ENCODE measurements at places on chromosomes 5 and 9. TPM values are rescaled to one million over a fixed set of nuclear protein-coding genes. Genes with fewer than 3 reads are reported as not detected.

GRCh38 chr5:9428272-9428671 lies 117.6 kb downstream of the SEMA5A start:
- no peaks in the 10 kb centered on the region for H3K36me3 ChIP-seq
- H3K4me3 ChIP-seq = no peak overlapping the region
- DNase-seq = no peak
- no peaks in the 10 kb centered on the region for H3K4me1 ChIP-seq

DNA sequence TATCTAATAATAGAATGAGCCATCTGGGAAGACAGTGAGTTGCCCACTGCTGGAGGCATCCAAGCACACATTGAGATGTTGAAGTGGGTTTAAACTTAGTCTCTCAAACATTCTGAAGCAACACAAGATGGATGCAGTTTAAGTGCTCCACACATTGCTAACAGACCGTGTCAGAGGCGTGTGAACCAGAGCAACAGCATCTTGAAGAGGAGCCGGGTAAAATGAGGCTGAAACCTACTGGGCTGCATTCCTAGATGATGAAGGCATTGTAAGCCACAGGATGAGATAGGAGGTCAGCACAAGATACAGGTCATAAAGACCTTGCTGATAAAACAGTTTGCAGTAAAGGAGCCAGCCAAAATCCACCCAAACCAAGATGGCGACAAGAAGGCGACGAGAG lies 73.5 kb upstream of the TMEM215 start:
- no peak overlapping the region for H3K27ac ChIP-seq
- no peaks in the 10 kb centered on the region for H3K4me1 ChIP-seq
- no peak overlapping the region for H3K4me3 ChIP-seq
- no peaks in the 10 kb centered on the region for H3K27me3 ChIP-seq
- DNase-seq = no peak

DNA sequence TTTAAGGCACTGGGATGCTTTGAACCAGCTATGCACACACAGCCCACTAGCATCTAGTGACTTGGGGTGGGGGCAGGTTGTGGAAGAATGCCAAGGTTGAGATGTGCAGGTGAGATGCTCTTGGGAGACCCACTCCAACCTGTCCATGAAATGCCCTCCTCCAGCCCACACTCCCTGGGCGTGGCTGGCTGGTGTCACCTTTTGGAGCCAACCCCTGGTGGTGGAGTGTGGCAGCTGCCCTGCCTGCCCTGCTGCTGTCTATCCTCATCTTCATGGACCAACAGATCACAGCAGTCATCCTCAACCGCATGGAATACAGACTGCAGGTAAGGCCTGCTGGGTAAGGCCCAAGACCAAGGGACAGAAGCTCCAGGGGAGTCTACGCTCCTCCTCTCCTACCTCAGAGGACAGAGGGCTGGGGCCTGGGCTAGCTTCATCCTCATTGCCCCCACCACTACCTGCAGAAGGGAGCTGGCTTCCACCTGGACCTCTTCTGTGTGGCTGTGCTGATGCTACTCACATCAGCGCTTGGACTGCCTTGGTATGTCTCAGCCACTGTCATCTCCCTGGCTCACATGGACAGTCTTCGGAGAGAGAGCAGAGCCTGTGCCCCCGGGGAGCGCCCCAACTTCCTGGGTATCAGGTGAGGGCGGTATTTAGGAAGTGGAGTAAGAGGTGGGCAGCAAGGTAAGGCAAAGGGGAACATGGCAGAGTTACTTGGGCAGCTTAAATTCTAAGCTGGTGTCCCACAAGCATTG lies 7.4 kb downstream of the SLC4A9 start:
- H3K4me3 ChIP-seq = no peak overlapping the region
- H3K27me3 ChIP-seq = no peaks in the 10 kb centered on the region
- H3K27ac ChIP-seq = no peak overlapping the region

DNA sequence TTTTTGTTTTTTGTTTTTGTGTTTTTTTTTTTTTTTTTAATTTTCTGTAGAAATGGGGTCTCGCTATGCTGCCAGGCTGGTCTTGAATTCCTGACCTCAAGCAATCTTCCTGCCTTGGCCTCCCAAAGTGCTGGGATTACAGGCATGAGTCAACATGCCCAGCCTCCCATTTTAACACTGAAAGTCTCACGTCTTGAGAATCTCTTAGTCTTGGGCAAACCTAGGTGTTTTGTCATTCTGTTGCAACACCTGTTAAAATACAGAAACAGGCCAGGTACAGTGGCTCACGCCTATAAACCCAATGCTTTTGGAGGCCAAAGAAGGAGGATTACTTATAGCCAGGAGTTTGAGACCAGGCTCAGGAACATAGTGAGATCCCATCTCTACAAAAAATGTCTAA lies 599.0 kb downstream of the TLR4 start:
- no peak overlapping the region for H3K27ac ChIP-seq
- no peaks in the 10 kb centered on the region for H3K36me3 ChIP-seq
- H3K4me3 ChIP-seq = no peak overlapping the region
- no peaks in the 10 kb centered on the region for H3K4me1 ChIP-seq
- no peak for DNase-seq
- H3K27me3 ChIP-seq = no peaks in the 10 kb centered on the region

TEX10 gene
- total RNA-seq = 17.9 TPM

Measured in activated T-cell treated with anti-CD3 and anti-CD28 coated beads, Interleukin-2, amount 50 U/mL, for 72 hours (primary cell).